ENCODE measurements at places on chromosomes 3 and 15. TPM values are rescaled to one million over a fixed set of nuclear protein-coding genes. Genes with fewer than 3 reads are reported as not detected.

Gene SCAMP5
- total RNA-seq = 1.4 TPM

Gene EAF2
- total RNA-seq = 17.0 TPM

Gene POTEB
- total RNA-seq = not detected

Gene FEZF2
- total RNA-seq = not detected

Gene PSMD2
- total RNA-seq = 235 TPM

Gene SYNPR
- not detected for total RNA-seq

Gene TMEM45A
- total RNA-seq = 0.22 TPM

Gene COL8A1
- total RNA-seq = 0.10 TPM

Gene RASL12
- total RNA-seq = not detected

Gene SAMMSON
- total RNA-seq = not detected

Gene FBXO40
- total RNA-seq = not detected

Gene SHISA5
- 245 TPM for total RNA-seq

Gene CPEB1
- not detected for total RNA-seq

Gene TUSC7
- total RNA-seq = not detected

Data from T-helper 1 cell treated with Interleukin-12 subunit alpha and Interleukin-12 subunit beta and Interleukin-4 antibody, amounts not matched to agents 30 ng/mL and 1 ng/mL, for 36 hours (primary cell).